Panc1 (cell line): ENCODE measurements at places on chromosomes 5 and 9. TPM values are rescaled to one million over a fixed set of nuclear protein-coding genes. Genes with fewer than 3 reads are reported as not detected.

DNA sequence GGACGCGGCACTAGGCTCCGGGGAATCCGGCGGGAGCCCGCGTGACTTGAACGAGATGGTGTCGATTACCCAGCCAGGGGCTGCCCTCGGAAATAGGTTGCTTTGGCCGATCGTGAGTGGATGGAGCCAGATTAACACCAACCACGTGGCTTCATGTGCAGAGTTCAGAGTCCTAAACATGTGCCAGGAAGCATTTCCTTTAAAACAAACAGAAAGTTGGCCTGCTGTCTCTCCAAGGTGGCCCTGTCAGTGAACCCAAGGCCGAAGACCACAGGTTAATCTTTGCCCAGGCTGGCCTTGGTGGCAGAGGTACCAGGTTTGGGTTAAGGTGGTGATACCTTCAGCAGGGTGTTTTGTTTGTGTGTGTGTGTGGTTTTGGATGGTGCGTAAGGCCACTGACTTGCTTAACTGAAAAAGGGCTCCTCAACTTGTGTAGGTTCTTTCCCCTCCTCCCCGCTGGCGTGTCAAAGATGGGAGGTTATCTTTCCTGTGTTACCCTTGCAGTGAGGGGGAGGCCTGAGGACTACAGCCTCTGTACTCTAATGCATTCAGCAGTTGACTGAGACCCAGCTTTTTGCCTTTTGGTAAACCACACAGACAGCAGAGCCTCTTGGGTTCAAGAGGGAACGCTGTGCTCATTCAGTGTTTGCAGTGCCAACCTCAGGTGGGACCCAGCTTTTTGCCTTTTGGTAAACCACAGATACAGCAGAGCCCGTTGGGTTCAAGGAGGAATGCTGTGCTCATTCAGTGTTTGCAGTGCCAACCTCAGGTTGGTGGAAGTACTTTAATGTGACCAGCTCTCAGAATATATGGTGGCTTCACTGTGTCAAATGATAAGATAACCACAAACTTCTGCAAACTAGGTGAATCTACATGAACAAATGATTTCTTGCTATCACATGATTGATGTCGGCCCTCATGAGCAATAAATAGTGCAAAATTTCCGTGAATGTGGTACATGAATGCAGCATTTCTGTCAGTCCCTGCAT lies 1.4 kb downstream of the IQGAP2 start:
- peaks cover 2% of the 10 kb centered on the region; the same call in 1 of the 2 replicates for H3K36me3 ChIP-seq
- no peak for DNase-seq
- H3K4me1 ChIP-seq, result no peaks in the 10 kb centered on the region
- no peak overlapping the region; the same call in 1 of the 2 replicates for H3K4me3 ChIP-seq

GRCh38 chr9:31573561-31573960 lies 810.9 kb upstream of the ACO1 start:
- no peaks in the 10 kb centered on the region for H3K36me3 ChIP-seq
- DNase-seq, result no peak
- H3K27ac ChIP-seq, result no peak overlapping the region
- no peaks in the 10 kb centered on the region for H3K27me3 ChIP-seq
- H3K4me3 ChIP-seq, result no peak overlapping the region

The ENTREP1 gene
- total RNA-seq, result 0.13 TPM

DNA sequence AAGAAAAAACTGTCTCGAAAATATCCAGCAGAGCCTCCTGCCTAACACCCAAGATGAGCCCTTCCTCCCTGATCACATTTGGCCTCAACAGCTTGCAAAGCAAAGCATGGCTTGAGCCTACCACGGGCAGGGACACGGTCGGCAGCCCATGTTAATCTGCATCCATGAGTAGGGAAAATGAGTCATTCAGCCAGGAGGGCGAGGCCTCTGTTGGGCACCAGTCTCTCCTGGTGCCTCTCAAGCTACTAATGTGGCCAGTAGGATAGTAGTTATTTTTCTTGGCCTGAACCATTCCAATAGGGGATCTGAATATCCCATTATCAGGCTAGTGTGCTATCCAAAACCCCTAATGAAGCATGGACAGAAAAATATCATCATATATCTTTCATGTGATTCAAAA lies 43.0 kb upstream of the SHB start:
- DNase-seq, result no peak
- H3K36me3 ChIP-seq, result no peaks in the 10 kb centered on the region
- H3K27ac ChIP-seq, result no peak overlapping the region
- H3K4me3 ChIP-seq, result no peak overlapping the region

DNA sequence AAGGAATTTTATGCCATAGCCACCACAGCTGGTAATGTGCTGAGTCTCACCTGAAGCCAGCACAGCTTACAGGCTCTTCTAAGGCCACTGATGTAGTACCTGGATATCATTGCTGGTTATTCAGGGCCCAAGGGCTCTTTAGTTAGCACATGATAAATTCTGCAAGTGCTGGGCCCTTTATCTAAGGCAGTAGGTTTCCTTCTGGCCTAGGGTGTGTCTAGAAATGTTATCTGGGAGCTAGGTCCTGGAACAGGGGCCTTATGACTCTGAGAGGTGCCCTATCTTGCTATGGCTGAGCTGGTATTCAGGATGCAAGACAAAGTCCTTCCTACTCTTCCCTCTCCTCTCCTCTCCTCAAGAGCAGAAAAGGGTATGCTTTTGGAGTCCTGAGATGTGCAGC lies 1424.5 kb upstream of the NUDT12 start:
- H3K27ac ChIP-seq, result no peak overlapping the region
- H3K4me1 ChIP-seq, result no peaks in the 10 kb centered on the region
- no peaks in the 10 kb centered on the region for H3K27me3 ChIP-seq
- H3K36me3 ChIP-seq, result no peaks in the 10 kb centered on the region
- no peak overlapping the region for H3K4me3 ChIP-seq

GRCh38 chr9:91547081-91547480 lies 123.4 kb upstream of the NFIL3 start:
- H3K27ac ChIP-seq, result no peak overlapping the region
- H3K36me3 ChIP-seq, result no peaks in the 10 kb centered on the region
- no peaks in the 10 kb centered on the region for H3K27me3 ChIP-seq
- no peak for DNase-seq
- H3K4me3 ChIP-seq, result no peak overlapping the region

DNA sequence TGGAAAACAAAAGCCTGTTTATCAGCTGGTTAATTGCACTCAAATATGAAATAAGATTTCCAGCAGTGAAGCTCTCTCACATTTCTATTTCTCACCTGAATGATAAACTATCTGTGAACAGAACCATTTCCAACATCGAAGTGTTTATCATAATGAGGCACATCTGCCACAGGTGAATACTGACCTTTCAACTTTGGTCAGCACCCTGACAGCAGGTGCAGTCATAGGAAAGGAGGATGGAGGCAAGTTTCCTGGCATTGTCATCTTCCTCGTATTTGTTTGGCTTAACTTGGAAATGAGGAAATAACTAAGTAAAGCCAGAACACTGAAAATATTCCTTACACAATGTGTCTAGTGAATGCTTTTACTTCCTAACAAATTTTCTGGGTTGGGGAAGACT lies 716.4 kb downstream of the NR2F1-AS1 start:
- no peaks in the 10 kb centered on the region for H3K36me3 ChIP-seq
- DNase-seq, result no peak
- no peaks in the 10 kb centered on the region for H3K27me3 ChIP-seq
- H3K4me3 ChIP-seq, result no peak overlapping the region
- H3K27ac ChIP-seq, result peak overlapping the region; percentile 67; the same call in 1 of the 2 replicates
- H3K4me1 ChIP-seq, result peaks cover 5% of the 10 kb centered on the region; the same call in 1 of the 2 replicates

The PITX1 gene
- 41.5 TPM for total RNA-seq

- H3K27me3 ChIP-seq, result no peaks in the 10 kb centered on the region
- H3K36me3 ChIP-seq, result no peaks in the 10 kb centered on the region
- peaks cover 11% of the 10 kb centered on the region for H3K4me1 ChIP-seq
- no peak overlapping the region for H3K4me3 ChIP-seq
- no peak overlapping the region for H3K27ac ChIP-seq
Observed at GRCh38 chr9:97046228-97046627, 7.3 kb upstream of the CTSV start.

DNA sequence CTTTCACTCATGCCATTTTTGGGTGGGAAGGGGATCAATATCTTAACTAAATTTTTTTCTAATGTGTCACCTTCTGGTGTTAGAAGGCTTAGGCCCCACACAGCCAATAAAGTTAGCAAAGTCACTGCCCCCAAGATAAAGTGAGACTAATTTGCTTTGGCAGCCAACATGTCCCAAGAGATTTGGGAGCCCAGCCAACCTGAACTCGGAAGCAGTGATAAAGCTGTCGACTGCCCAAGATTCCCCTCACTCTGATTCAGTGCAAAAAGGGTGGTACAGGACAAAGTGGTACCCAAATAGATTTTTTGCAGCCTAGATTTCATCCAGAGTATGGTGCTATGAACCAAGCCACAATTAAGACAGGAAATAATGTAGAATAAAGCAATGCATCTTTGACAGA lies 572.5 kb upstream of the ARRDC3 start:
- H3K36me3 ChIP-seq, result no peaks in the 10 kb centered on the region
- H3K4me1 ChIP-seq, result no peaks in the 10 kb centered on the region
- no peaks in the 10 kb centered on the region for H3K27me3 ChIP-seq
- no peak for DNase-seq
- no peak overlapping the region for H3K4me3 ChIP-seq
